Activated gamma-delta T cell treated with anti-CD3 and anti-CD28 coated beads, Interleukin-2, amount 50 U/mL, for 16 hours (primary cell): ENCODE measurements at places on chromosomes 7 and 10.

DNA sequence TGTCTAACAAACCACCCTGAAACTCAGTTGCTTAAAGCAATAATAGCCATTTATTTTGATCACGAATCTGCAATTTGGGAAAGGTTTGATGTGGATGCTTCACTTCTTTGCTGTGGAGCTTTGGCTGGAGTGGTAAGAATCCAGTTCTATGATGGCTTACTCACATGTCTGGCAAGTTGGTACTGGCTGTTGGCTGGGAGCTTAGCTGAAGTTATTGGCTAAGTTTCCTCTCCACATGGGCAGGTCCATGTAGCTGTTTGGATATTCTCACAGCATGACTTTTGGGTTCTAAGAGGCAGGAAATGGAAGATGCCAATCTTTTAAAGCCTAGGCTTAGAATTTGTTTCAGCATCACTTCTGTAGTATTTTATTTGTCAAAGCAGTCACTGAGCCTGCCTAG, 277.6 kb upstream of the NRP1 start:
- DNase-seq: no peak

GRCh38 chr7:138388673-138389491, 71.2 kb upstream of the TRIM24 start:
- no peak for DNase-seq

- no peak for DNase-seq
Measured at GRCh38 chr7:121328508-121329190, at the start of gene WNT16. TSS of gene WNT16 (plus strand) at chr7:121329000. CDS start at chr7:121329293, 293 bp downstream.

GRCh38 chr10:67005981-67006380, 80.1 kb downstream of the LRRTM3 start:
- no peak for DNase-seq

- DNase-seq: no peak
Measured at GRCh38 chr10:94383530-94383929, 18.8 kb upstream of the TBC1D12 start.

- DNase-seq: no peak
Measured at GRCh38 chr7:154777489-154777888, 225.4 kb downstream of the PAXIP1 start.

DNA sequence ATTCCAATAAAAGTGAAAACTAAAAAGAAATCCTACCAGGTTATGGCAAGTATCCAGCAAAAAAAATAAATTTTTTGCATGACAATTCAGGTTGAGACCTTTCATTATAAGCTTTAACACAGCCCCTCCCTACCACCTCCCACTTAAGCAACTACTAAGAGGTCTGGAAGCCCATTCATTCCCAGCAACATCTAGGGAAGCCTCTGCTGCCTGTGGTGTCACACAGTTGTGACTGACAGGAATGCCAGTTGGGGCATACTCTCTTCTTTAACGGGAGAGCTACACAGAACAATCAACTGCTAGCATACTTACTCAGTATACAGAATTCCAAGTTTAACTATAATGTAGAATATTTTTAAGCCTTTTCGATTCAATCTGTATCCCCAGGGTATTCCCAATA, 27.8 kb downstream of the ABI1 start:
- no peak for DNase-seq

DNA sequence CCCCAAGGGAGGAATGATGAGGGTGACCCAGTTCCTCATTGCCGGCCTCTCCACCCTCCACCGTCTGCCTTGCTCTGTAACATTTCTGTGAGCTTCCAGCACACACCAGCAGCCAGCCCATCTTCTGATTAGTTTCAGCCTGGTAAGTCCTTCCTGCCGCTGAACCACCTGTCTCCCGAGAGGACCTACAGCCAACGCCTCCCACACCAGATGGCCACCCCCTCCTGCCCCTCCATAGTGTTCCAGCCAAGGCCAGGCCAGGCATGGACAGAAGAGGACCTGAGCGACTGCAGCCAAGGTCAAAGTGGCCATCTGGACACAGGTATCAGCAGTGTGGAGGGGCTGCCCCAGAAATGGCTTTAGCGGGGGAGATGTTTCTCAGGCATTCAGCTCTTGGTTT, 170.7 kb upstream of the CTBP2 start:
- no peak for DNase-seq

DNA sequence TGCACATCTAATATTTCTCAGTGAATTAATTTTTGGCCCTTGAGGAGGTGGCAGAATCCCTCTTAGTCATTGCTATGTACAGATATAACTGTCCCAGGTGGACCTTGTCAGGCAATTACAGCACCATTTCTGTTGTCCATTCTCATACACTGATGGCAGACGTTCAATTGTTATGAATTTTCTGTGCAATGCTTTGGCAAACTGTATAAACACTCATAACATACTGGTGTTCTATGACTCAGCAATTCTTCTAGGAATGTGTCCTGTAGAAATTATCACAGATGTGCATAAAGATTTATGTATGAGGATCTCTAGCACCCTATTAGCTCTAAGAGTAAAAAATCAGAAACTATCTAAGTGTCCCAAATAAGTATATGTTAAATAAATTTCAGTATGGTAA, 80.8 kb downstream of the DNAJB9 start:
- no peak for DNase-seq

- no peak for DNase-seq
Measured at GRCh38 chr10:28375399-28376354, 72.8 kb upstream of the MPP7 start.

DNA sequence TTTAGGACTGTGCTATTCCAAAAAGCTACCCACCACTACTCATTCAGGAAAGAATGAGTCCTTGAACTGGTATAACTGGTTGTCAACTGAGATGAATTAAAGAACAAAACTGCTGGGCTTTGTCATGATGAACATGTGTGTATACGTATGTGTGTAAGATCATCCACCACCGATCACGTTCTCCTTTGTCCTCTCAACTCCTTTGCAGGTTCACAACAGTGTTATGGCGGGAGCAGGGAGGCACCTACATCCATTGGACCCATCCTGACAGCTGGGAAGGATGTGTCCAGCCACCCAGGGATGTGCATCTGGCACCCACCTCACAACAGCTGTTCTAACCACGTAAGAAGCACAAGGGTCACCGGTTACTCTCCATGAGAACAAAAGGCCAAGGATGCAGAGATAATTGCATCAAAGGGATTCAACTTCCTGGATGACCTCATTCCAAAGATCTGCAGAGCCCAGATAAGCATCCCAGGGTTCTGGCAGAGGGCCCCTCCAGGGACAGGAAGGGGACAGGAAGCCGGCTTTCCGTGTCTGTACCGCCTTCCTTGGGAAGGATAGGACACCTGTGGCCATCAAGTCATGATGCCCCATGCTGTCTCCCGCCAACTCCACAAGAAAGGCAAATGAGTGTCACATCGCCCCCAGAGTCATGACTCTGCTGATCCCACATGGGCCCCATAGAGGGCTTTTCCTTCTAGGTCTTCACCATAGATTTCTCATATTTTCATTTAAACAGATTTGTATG, 66.1 kb downstream of the STEAP1B start:
- DNase-seq: no peak

DNA sequence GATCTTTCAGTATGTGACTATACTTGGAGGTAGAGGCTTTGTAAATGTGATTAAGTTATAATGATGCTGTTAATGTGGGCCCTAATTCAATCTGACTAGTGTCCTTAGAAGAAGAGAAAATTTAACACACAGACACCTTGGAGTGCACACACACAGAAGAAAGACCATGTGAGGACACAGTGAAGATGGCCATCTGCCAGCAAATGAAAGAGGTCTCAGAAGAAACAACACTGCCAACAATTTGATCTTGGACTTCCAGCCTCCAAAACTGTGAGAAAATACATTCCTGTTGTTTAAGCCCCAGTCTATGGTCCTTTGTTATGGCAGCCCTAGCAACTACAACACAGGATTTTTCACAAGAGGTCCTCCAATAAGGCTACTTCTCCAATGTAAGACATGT, 120.9 kb upstream of the ABCB5 start:
- DNase-seq: no peak

- DNase-seq: no peak
Measured at GRCh38 chr7:94525923-94526322, 16.3 kb downstream of the CASD1 start.

GRCh38 chr10:15245530-15245929, 77.0 kb upstream of the NMT2 start:
- DNase-seq: no peak

- no peak for DNase-seq
Measured at GRCh38 chr10:47104786-47105385, 193.7 kb downstream of the PTPN20 start.

DNA sequence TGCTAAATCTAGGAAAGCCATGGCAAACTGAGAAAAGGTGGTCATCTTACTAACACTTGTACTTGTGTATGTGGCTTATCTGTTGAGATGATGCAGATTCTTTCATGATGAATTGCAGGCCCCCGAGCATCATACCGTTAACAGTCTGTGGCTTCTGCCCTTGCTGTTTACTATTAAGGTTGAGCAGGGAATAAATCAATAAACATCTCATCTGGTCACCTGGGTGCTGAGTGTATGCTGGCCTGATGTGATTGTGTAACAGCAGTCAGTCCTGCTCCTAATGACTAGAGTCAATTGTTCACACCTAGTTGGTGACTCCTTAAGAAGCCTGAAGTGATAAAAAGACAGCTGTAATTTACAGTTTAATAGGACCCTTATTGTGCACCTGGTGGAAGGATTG, 8.3 kb upstream of the GNAT3 start:
- no peak for DNase-seq

DNA sequence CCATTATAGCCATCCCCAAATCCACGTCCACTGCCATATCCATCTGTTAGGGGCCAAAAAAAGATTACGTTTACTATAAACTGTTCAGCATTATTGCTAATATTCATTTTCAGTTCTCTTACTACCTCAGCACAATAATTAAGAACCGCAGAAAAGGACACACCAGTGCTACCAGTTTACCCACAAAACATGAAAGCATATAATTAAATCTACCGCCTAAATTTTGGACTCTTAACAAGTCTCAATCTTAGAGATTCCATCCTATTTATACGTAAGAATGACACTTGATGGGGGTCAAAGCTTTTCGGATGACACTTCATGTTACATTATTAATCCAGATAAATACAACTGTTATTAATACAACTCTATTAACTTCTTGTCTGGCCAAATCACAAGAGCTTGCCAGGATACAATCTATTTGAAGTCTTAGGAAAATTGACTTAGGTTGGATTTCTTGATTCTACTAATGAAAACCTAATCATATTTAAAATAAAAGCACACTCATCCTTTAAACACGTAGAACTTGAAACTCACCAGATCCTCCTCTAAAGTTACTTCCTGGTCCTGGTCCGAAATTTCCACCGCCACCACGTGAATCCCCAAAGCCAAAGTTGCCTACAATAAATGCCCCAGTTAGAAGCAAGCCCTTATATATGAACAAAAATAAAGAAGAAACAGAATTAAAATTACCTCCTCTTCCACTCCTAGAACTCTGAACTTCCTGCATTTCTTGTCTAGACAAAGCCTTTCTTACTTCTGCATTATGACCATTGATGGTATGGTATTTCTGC, 4.5 kb downstream of the HNRNPA2B1 start:
- no peak for DNase-seq

GRCh38 chr7:17371671-17372524, 73.4 kb downstream of the AHR start:
- no peak for DNase-seq

- DNase-seq: no peak
Measured at GRCh38 chr7:137135654-137136350, 207.7 kb downstream of the PTN start.

DNA sequence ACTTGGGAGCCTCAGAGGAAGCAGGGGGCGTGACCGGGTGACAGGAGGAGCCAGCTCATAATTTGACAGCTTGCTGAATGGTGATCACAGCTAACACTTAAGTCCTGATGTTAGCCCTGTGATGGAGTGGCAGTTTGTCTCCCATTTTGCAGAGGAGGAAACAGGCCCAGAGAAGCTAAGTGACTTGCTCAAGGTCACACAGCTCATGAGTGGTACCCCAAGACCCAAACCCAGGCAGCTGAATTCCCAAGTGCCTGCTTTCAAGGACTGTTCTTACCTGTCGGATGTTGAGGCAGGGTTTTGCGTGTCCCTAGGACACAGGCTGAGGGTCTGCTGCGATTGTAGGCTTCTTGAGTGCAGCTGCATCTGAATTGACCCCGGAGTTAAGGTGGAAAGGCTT, 51.7 kb downstream of the PALD1 start:
- no peak for DNase-seq

DNA sequence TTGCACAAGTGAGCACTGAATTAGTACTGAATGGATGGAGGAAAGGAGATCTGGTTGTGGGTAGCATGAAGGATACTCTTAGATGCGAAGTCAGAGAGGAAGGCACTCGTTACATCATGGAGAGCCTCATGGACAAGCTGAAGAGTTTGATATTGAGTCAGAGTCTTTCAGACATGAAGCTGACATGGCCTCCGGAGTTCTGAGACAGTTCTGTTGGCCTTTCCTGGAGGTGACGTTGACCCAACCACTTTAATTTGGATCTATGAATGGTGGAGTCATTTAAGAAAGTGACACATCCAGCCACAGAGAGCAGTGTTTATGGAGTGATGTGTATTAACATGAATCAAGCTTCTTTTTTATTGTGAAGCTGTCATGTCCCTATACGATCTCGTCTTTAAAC, 286.3 kb upstream of the CDC14C start:
- no peak for DNase-seq

DNA sequence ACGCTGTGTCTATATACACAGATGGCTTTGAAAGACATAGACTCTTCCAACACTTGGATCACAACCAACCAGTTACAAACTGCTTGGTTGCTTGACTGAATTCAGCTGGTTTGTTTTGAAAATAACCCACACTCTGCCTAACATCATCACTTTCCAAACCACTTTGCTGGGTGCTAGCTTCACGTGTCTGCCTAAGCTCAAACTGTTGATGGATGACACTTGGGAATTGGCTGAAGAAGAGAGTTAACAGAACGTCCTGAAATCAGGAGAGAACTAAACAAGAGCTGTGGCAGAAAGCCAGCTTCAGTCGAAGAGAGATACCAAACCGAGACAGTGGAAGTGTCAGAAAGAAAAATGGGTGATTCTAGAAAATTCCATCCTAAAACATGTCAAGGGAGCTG, 420.8 kb upstream of the AUTS2 start:
- no peak for DNase-seq

DNA sequence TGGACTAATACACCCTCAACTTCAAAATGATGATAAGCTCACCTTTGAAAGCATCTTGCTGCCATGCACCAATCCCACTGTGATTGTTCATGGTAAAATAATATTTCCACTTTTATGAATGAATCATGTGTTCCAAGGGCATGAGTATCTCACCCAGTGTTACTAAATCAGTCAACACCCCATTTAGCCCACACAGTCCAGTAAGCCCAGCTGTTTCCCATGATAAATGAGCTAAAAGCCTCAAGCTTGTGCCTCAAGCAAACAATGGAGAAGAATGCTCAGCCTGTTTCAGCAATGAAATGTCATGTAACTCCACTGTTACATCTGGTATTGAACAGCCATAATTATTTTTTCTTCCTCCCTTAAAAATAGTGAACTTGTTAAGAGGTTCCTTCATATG, 442.5 kb downstream of the XPNPEP1 start:
- no peak for DNase-seq
